Fibroblast of skin of right quadriceps (primary cell): ENCODE measurements at places on chromosomes 3 and 15.

- peak; percentile 83 for DNase-seq
Observed at GRCh38 chr3:73784686-73785392, 160.1 kb upstream of the PDZRN3 start.

- DNase-seq, result no peak
Observed at GRCh38 chr3:133463347-133463860, 63.5 kb downstream of the BFSP2 start.

GRCh38 chr3:10941972-10942371, 50.6 kb upstream of the SLC6A1 start:
- DNase-seq, result no peak

- no peak for DNase-seq
Observed at GRCh38 chr3:44886561-44886960, 12.2 kb downstream of the TGM4 start.

GRCh38 chr15:51288143-51289065, 50.0 kb downstream of the CYP19A1 start:
- DNase-seq, result peak; percentile 8

DNA sequence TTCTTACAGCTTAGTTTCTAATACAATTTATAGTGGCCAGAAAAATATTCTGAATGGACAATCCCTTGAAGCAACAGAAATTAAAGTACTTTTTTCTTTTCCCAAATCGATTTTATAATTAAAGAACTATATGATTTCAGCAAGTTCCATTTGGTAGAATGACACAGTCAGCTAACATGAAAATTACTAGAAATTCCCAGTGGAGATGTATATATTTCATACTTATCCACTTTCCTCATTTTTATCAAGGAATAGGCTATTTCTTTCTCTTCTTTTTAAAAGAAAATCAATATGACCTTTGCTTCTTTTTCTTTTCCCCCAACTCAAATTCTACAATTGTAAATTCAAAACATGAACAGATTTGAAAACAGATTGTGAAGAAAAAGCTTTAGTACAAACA, 6.4 kb upstream of the CTNNB1 start:
- DNase-seq, result no peak

DNA sequence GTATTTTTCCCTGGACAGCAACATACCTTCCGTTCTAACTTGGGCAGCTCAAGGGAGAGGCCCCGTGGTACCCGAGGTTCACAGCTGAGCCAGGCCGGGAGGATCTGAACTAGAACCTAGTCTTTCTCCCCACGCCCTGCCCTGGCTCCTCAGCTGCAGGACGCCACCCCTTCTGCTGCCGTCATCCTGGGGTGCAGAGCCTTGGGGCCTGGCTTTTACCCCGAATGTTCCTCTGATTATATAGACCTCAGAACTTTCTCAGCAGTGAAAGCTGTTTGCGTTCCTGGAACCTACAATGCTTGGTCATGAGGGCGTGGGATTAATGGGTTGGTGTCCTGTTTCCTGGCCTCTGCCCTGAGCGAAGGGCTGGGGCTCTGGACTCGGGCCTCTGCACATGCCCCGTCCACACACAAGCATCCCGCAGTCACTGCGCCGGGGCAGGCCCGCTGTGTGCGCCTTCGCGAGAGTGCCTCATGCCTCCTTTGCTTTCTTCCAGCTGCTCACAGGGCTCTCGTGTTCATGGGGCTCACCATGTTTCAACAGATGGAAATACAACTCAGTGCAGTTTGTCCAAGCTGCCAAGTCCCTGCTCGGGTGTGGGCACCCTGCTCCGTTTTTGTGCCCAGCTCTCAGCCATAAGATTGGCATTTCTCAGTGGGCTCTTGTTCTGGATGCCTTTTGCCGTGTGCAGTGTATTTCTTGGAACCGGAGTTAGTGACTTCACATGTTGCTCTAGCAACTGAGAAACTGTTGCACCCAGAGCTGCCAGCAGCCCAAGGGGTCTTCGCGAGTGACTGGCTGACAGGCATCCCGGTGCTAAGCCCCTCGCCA, 20.4 kb downstream of the SYNM start:
- DNase-seq, result no peak

DNA sequence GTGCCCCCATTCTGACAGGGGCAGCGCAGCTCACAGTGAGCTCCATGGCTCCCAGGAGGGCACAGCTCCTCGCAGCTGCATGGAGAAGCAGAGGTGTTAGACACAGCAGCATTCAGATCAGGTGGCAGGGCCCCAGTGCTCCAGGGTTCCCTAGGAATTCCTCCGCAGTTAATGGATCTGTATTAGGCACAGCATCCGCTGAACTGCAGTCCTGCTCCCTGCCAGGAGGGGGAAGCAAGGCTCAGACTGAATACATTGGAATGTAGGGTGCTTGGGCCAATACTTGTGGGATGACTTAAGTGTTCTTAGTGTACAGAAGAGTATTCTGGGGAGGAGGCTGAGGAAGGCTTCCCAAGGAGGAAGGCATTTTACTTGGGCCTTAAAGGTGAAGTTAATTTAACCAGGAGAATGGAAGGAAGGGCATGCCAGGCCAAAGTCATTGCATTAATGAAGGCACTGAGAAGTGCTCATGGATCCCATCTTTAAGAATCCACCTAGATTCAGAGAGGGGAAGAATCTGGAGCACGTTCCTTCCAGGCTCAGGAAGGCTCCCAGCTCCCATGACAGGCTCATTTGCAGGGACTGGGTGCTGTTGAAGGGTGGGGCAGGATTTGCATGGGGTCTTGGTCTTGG, 111.6 kb downstream of the RAB11A start:
- DNase-seq, result peak; percentile 65

DNA sequence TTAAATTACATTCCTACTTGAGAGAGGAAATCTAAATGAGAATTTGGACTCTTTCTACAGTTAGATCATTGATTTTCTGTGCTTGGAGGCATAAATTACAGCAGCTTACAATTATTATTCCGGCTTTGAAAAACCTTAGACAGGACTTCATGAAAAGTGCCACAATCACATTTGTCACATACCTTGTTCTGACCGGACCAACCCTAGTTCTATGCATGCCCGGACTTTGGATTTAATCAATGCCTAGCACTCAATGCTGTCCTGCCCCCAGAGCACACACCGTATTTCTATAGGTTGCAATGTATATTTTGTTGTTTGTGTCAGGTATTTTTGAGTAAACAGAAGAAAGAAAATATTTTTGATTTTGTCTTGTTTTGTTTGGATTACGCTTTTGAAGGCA, 424.7 kb upstream of the PDZRN3 start:
- DNase-seq, result no peak

DNA sequence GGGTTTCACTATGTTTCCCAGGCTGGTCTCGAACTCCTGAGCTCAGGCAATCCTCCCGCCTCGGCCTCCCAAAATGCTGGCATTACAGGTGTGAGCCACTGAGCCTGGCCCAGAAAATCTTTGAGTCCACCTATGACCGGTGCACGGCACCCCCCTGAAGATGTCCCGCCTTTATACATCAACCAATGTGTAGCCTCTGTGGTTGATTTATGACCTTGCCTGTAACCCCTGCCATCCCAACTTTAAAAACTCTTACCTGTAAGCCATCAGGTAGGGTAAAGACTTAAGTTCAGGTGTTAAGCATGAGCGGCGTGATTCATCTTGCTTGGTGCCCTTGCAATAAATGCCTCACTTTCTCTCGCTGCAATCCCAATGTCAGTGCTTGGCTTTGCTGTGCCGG, 14.5 kb upstream of the CTSH start:
- no peak for DNase-seq

- DNase-seq, result no peak
Observed at GRCh38 chr15:79198461-79198860, 84.1 kb upstream of the ANKRD34C start.

GRCh38 chr3:36540888-36541518, 160.7 kb downstream of the STAC start:
- peak; percentile 28 for DNase-seq

- DNase-seq, result peak; percentile 45
Observed at GRCh38 chr3:194806991-194807630, 121.4 kb downstream of the FAM43A start.

DNA sequence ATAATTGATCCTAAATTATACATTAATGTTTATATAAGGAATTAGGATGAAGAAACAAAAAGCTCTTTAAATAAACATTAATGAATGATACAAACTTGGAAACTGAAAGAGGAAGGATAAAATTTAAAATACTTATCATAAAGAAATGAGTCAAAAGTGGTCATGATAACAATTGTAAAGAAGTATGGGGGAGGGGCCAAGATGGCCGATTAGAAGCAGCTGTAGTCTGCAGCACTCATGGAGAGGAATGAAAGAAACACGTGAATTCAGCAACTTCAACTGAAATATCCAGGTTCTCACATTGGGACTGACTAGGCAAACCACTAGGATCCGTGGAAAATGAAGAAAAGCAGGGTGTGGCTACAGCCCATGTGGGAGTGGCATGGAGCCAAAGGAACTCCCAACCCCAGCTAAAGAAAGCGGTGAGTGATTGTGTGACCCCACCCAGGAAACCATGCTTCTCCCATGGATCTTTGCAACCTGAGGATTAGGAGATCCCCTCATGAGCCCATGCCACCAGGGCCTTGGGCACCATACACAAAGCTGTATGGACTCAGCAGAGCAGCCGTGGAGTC, 13.1 kb upstream of the CP start:
- no peak for DNase-seq

GRCh38 chr3:138657508-138657907, 48.9 kb downstream of the FAIM start:
- DNase-seq, result no peak

DNA sequence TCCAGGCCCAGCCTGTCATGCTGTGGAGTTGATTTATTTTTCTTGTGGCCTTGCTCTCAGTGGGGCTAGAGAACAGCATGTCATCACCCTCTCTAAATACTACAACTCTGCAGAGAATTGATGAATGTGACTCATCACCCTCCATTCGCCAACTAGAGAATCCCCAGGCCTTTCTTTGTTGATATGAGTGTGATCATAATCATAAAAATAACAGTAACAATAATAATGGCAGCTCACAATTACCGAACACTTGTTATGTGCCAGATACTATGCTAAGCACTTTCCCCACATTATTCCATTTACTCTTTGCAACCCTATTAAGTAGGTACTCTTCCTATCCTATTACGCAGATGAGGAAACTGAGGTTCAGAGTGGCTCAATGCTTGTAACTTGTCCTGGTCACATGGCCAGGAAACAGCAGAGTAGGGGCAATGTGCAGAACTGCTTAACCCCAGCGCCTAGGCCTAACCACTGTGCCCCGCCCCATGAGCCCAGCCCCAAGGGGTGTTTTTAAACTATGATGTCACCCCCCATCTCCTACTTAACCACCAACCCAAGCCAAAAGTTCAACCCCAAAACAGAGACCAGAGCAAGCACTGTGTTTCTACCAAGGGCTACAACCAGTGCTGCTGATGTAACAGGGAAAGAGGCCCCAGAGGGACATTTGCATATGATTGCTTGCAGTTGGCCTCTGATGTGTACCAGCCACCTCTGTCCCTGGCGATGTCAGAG, 104.5 kb downstream of the ADCY5 start:
- DNase-seq, result peak; percentile 86

GRCh38 chr15:48875241-48875960, 2.5 kb upstream of the EID1 start:
- DNase-seq, result no peak

DNA sequence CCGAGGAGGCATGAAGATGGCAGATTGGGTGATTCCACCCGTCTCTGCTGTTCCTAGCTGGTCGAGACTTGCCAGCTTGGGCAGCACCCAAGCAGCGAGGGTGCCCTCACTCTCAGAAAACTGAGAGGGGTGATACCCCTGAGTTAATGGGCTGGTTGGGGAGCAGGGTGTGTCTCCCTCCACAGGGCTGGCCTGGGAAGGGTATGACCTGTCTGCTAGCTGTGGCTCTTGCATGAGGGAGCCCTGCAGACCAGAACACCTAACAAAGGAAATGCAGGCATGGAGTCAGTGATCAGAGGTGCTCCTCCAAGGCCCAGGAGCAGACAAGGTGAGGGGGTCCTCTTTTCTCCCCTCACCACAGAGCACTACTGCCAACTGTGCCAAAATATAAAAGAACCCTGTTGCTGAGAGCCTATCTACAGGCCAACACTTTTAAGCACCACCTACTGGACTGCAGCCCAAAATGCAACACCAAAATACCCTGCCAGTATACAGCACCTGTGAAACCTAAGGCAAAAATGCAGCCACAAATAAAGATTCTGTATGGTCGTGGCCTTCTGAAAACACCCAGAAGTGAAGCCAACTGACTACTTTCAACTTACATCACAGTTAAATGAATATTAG, 35.8 kb upstream of the PPM1L start:
- no peak for DNase-seq

GRCh38 chr15:35040339-35041255, 44.5 kb downstream of the NANOGP8 start:
- no peak for DNase-seq

DNA sequence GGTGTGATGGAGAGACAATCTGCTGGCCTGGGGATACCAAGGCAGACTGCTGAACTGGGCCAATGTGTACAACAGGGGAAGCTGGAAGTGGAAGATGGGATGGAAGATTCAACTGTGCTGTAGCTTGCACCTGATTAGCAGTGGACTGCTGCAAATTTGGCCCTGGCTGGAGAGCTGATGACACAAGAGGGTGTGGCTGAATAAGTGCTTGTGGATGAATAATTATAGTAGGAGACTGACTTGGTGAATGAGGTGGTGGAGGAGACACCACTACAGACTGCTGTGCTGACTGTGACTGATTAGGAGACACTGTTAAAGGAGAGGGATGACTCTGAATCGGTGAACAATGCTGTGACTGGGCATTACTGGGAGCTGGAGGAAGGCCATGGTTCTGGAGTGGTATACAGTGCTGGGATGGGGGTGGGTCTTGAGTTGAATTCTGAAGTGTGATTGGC, 52.5 kb downstream of the PHC3 start:
- DNase-seq, result peak; percentile 10

- no peak for DNase-seq
Observed at GRCh38 chr3:52523386-52524257, 10.0 kb downstream of the NT5DC2 start.

GRCh38 chr3:119937229-119937628, 155.3 kb downstream of the NR1I2 start:
- DNase-seq, result no peak

- DNase-seq, result no peak
Observed at GRCh38 chr3:177061369-177061768, 135.9 kb downstream of the TBL1XR1 start.

DNA sequence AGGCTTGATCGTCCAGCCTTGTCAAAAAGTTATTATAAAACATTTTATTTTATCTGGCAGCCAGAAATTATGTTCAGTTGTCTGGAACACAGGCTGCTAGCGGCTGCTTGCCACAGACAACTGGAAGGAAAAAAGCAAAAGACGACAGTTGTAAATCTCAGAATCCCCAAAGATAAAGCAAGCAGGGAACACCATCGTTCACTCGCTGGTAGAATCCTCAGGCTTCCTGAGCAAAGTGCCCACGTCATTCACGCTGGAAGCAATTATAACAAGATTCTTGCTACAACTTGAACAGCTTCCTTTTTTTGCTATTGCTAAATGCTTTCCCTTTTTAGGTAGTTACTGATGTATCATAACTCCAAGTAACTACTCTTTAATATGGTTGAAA, 33.6 kb downstream of the ADAMTS17 start:
- DNase-seq, result peak; percentile 8

DNA sequence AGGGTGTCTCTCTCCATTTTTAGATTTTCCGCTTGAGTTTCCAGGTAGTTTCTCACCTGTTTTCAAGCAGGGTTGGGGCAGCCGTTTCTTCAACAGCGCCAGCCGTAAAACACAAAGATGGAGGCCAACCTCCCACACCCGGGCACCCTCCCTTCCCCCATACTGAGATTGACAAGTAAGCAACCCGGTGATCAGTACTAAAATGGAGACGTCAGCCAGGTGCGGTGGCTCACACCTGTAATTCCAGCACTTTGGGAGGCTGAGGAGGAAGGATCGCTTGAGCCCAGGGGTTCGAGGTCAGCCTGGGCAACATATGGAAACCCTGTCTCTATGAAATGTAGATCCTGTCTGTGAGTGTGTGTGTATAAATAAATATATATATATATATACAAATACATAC, 903 bp upstream of the ZSCAN2 start:
- DNase-seq, result no peak

GRCh38 chr3:50610992-50611463, 546 bp downstream of the CISH start:
- no peak for DNase-seq
